ENCODE measurements at places on chromosomes 7 and 10.

- DNase-seq = peak; percentile 5
These were observed 54.2 kb downstream of the MET start for GRCh38 chr7:116726149-116726548.

GRCh38 chr10:48300556-48300955 lies 5.9 kb upstream of the MAPK8 start:
- no peak for DNase-seq

DNA sequence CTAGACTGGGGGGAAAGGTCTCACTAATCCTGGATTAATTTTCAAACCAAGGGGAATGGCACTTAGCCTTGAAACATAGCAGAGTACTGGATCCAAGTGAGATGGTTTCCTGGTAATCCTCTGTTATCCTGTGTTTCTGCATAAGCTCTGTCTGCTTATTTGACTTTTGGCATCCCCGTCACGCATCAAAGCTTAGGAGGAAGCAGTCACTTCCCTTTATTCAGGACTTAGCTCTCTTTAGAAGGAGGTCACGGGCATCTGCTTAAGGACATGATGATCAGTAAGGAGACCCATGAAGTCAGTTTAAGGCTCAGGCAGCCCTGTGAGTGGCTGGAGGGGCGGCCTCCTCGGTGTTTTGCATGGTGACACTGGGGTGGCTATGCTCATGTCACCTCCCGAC lies 30.0 kb downstream of the TSPAN15 start:
- no peak for DNase-seq

DNA sequence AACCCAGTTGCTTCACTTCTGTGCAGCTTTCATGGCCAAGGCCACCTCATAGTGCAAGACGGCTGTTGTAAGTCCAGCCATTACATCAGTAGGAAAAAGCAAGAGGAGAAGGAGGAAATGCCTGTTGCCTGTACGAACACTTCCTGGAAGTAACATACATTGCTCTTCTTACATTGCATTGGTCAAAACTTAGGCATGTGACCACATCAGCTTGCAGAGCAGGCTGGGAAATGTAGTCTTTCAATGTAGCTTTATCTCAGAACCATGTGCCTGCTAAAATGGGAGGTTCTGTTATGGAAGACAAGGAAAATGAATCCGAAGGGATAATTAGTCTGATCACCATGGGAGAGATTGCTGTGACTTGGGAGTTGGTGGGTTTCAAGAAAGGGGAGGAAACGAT lies 4.3 kb downstream of the SLC29A3 start:
- no peak for DNase-seq

GRCh38 chr7:45585628-45586027 lies 11.5 kb downstream of the ADCY1 start:
- peak; percentile 38 for DNase-seq

DNA sequence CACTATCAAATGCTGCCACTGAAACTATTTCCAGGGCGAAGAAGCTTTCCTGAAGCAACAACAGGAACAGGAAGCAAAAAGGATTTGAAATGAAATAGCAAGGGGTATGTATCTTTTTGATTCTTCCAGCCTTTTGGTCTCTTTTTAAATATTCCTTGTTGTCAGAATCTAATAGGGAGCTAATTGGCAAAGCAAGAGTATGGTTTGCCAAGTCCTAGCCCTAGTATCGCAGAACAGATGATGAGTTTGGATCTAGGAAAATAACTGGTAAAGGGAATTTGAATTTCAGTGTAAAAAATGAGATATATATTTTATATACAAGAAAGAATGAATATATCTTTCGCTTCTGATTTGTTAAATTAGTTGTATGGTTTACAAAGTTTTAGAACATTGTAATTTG lies 252.5 kb downstream of the ANKRD7 start:
- no peak for DNase-seq

GRCh38 chr10:61878740-61879068 lies 22.8 kb upstream of the ARID5B start:
- no peak for DNase-seq

GRCh38 chr10:470339-471003 lies 219.0 kb downstream of the DIP2C start:
- DNase-seq = no peak

GRCh38 chr7:50567715-50568261 lies 2.6 kb upstream of the DDC start:
- no peak for DNase-seq
